Daoy (cell line): ENCODE measurements at places on chromosomes 5 and 9. TPM values are rescaled to one million over a fixed set of nuclear protein-coding genes. Genes with fewer than 3 reads are reported as not detected.

RNF180 gene
- 2.4 and 4.3 TPM in 2 replicates for total RNA-seq

CDC20B gene
- not detected in 2 replicates for total RNA-seq

ROPN1L gene
- 0.40 TPM in 1 of 2 replicates, not detected in the other for total RNA-seq

FAXDC2 gene
- total RNA-seq: 0.12 and 0.46 TPM in 2 replicates

TAS2R1 gene
- not detected in 2 replicates for total RNA-seq
